Glutamatergic neuron (in vitro differentiated cells): ENCODE measurements at places on chromosomes 5 and 9. TPM values are rescaled to one million over a fixed set of nuclear protein-coding genes. Genes with fewer than 3 reads are reported as not detected.

KIF24 gene
- total RNA-seq, result 0.78 TPM

LRRTM2 gene
- 28.9 TPM for total RNA-seq

PHF24 gene
- 3.1 TPM for total RNA-seq

POMT1 gene
- 108 TPM for total RNA-seq

- no peak for DNase-seq
Observed at GRCh38 chr5:137627293-137627692, 108.6 kb downstream of the KLHL3 start.

- DNase-seq, result no peak
Observed at GRCh38 chr5:59007460-59008063, 424.7 kb downstream of the RAB3C start.

DNA sequence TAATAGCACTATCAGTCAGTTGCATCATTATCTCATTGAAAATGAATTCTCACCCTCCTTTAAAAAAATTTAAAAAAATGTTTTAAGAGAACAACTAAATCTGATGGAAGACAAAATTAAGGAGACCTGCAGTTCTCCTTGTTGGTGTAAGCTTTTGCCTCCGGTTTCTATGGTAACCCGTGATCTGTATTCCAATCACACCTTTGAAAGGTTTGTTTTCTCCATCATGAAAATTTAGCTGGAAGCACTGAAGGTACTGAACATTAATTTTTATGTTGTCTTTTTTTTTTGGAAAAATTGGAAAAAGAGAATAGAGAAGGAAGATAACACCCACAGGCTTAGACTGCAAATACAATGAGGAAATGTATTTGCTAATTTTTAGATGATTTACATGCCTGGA, 2.5 kb upstream of the BASP1 start:
- no peak for DNase-seq

GRCh38 chr5:78594610-78595457, 53.7 kb downstream of the LHFPL2 start:
- DNase-seq, result no peak

- DNase-seq, result no peak
Observed at GRCh38 chr5:180365829-180366228, 12.7 kb upstream of the GFPT2 start.

DNA sequence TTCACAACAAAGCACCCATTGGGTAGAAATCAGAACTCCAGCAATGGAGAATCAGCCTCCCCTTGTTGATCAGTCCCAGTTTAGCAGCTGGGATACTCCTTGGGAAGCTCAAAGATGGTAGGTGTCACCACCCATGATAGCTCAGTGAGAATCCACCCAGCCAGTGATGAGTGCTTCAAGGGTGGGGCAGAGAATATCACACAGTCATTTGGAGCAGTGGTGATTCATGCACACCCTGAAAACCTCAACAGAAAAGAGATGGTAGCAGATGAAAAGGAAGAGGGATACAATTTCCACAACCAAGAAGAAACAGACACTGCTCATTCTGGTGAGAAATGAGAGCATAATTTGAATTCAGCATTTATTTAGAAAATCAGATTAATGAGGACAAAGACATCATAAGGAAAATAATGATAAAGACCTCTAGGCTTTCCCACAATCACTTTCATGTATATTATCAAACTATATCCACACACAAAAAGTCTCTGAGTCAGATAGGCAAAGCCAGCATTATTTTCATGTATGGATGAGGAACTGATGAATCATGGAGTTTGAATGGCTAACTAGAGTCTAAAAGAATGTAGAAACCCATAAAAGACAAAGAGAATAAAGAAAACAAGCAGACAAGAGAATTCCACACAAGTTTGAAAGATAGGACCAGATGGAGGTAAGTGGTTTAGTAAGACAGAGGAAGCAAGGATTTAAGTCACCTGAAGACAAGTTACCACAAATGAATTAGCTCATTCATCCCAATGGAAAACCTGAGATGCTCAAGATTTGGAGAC, 82.9 kb downstream of the FEM1C start:
- DNase-seq, result no peak
